NCI-H2081 (cell line): ENCODE measurements at places on chromosomes 4 and X.

GRCh38 chr4:119678761-119679160, 50.2 kb upstream of the PDE5A start:
- DNase-seq: no peak

DNA sequence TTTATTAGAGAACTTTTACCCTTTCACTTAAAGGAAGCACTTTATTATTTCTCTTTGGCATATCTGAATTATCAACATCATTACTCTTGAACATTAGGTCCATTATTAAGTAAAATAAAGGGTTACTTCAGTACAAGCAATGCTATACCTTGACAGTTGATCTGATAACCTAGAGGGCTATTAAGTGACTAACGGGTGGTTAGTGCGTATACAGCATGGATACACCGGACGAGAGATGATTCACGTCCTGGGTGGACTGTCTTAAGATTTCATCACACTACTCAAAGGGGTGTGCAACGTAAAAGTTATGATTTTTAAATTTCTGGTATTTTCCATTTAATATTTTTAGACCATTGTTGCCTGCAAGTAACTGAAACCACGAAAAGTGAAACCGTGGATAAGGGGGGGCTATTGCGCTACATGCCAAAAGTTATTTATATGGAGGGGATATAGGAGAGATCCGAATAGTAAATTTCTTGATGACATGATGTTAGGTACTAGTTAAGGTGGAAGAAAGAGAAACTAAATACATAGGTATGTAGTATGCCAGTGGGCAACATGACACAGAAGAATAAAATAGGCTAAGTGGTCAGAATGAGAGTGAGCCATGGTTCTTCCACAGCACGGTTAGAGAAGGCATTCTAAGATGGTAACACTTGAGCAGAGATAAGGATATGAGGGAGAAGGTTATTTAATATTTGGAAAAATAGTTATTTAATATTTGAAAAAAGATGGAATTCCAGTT, 230.8 kb upstream of the ANKRD50 start:
- DNase-seq: no peak

DNA sequence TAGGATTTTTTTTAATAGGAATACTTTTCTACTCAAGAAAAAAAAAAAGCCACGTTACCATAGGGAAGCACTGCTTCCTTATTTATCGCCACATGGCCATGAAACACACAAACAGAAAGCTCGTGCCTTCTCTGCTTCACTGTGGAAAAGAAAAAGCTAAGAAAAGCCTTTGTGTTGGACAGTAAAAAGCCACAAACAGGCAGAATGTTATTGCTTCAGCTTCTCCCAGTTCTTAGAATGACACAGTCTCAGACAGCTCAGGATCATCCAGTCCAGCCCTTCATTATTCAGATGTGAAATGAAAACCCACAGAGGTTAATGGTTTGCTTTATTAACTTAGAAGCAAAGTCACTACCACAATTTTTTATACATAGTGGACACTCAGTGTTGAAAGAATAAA, 181.6 kb upstream of the NOCT start:
- DNase-seq: no peak

GRCh38 chr4:10011277-10011676, 10.0 kb downstream of the SLC2A9 start:
- DNase-seq: no peak

- no peak for DNase-seq
Observed at GRCh38 chr4:118287711-118288451, 64.9 kb downstream of the PRSS12 start.

GRCh38 chr4:152896811-152897210, 39.3 kb upstream of the FHDC1 start:
- no peak for DNase-seq

DNA sequence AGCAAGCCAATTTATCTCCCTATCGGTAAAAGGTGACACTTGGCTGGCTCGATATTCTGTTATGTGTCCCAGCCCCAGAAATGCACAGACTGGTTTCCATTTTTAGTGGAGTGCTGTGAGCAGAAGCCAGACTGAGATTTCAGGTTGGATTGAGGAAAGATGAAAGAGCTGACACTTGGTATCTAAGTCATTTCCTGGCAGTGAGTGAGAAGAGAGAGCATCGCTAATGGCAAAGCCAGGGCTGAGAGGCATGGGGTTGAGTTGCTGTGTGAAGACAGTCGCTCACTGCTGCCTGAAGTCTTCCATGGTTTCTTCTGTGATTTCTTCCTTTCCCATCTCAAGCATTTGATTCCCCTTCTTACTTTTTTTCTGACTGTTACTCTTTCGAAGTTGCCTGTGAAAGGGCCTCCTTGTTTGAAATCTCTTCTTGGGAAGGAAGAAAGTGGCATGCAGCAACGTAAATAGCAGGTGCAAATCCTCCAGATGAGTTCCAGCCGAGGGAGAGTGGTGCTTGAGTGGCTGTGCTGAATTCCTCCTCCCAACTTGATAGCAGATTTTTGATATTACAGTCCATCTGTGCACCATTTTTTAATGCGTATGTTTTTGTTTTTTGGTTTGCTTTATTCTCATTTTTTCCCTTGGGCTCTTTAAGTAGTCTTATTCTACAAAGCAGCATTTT, 109.2 kb upstream of the LIMCH1 start:
- no peak for DNase-seq

DNA sequence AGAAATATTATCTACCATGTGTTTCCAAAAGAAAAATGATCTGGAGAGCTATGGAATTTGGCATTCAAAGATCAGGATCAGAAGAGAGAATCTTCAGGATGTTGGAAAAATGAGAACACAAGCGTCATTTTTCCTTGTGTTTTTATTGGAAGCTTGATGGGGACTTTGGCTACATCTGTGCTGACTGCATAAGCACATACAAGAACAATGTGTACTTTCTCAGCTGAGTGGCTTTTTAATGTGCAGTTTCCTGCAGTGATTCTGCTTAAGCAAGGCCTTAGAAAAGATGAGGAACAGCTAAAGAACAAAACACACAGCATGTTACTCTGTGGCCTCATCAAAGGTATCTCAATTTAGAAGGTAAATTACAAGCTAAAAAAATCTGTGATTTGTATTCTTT, 1039.9 kb downstream of the GLUD2 start:
- no peak for DNase-seq

DNA sequence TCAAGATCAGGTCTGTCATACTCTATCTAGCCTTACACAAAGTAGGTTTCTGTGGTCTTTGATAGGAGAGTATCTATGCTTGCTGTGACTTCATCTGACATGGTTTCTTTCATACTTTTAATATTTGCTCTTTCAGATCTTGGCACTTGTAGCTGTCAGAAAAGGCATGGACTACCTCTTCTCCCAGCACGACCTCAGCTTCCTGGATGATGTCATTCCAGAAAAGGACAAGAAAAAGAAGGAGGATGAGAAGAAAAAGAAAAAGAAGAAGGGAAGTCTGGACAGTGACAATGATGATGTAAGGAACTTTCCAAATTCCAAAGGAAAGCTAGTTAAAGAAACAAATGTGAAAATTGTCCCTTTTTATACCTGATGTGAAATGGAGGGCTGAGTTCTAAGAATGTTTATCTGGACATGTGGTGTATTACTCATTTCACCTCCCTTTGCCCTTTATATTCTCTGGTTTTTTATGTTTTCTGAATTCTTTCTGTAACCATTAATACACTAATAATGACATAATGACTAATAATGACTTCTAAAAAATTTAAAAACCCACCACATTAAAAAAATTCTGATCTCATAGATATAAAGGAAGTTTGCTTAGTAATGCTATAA, 221.2 kb downstream of the SLC4A4 start:
- no peak for DNase-seq

GRCh38 chr4:8107146-8107657, 51.4 kb downstream of the ABLIM2 start:
- no peak for DNase-seq

GRCh38 chr4:72374159-72374558, 194.9 kb downstream of the ADAMTS3 start:
- DNase-seq: no peak

DNA sequence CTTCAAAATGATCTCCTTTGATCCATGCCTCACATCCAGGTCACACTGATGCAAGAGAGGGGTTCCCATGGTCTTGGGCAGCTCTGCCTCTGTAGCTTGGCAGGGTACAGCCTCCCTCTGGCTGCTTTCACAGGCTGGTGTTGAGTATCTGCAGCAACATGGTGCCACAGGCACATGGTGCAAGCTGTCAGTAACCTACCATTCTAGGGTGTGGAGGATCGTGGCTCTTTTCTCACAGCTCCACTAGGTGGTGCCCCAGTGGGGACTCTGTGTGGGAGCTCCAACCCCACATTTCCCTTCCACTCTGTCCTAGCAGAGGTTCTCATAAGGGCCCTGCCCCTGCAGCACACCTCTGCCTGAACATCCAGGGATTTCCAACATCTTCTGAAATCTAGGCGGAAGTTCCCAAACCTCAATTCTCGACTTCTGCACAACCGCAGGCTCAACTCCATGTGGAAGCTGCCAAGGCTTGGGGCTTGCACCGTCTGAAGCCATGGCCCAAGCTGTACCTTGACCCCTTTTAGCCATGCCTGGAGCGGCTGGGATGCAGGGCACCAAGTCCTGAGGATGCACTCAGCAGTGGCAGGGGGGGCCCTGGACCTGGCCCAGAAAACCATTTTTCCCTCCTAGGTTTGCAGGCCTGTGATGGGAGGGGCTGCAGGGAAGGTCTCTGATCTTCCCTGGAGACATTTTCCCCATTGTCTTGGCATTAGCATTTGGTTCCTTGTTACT, 137.8 kb upstream of the NUDT6 start:
- DNase-seq: no peak

- DNase-seq: no peak
Observed at GRCh38 chr4:138967313-138967712, 48.3 kb upstream of the NOCT start.

DNA sequence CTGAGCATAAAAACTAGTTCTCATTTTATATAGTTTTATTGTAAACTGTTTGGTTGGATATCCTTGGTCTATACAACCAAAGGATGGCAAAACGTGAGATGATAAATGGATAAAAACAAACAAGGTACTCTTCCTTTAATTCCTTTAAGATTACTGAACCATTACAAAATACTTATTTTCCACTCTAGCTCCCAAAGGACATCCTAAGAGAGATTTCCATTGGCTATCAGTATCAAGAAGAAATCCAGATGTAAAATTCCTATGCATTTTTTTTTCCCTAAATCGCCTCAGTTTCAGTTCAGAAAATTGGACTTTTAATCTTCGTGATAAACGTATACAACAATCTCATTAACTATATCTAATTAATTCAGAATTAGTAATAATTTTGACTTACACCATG, 2.3 kb downstream of the FBXL5 start:
- no peak for DNase-seq

- DNase-seq: no peak
Observed at GRCh38 chr4:108166441-108167315, 2.1 kb downstream of the LEF1 start.

- no peak for DNase-seq
Observed at GRCh38 chr4:143667461-143667860, 33.0 kb downstream of the FREM3 start.

GRCh38 chr4:25926462-25926861, 12.4 kb downstream of the SMIM20 start:
- peak; percentile 57 for DNase-seq

DNA sequence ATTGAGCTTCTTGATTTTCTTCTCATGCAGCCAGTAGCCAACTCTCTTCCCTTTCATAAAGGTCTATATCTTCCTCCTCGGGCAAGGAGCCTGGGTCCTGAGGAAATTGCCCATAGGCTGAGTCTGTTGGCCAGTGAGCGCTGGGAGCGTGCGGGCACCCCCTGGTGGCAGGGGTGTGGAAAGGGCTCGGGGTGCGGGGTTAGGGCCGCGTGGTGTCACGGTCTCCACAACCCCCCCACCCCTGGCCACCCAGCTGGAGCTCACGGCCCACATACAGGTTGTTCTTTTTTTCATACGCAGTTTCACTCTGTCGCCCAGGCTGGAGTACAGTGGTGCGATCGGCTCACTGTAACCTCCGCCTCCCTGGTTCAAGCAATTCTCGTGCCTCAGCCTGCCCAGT, 13.1 kb downstream of the RBM10 start:
- DNase-seq: no peak

GRCh38 chr4:120304801-120305200, 238.2 kb upstream of the MAD2L1 start:
- DNase-seq: no peak

DNA sequence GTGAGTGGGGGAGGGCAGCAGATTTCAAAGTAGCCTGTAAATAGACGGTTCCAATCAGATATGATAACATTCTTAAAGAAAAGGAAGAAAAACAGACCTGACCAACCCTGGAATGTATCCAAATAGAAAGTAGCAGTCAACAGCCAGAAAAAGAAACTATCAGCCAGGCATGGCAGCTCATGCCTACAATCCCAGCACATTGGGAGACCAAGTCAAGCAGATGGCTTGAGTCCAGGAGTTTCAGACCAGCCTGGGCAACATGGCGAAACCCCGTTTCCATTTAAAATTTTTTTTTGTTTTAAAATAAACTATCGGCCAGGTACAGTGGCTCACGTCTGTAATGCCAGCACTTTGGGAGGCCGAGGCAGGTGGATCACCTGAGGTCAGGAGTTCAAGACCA, 125.0 kb downstream of the THOC2 start:
- DNase-seq: no peak
